ENCODE measurements at places on chromosomes 4 and X.

DNA sequence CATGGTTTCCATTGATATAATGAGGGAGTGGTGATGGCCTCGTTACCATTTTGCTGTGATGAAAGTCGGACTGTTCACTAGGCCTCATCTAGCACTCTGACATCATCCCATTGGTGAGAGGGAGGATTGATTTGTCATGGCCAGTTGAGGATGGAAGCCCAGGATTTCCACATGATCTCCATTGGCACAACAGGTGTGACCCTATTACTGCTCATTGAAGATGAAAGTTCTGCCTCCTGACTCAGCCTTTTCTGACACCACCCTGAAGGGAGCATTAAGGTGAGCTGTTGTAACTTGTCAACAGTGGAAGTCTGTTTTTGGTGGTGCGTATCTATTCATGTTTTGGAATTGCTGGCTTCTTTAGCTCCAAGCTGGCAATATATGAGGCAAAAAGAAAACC is 144.2 kb downstream of the PABPC4L start:
- DNase-seq, result no peak

DNA sequence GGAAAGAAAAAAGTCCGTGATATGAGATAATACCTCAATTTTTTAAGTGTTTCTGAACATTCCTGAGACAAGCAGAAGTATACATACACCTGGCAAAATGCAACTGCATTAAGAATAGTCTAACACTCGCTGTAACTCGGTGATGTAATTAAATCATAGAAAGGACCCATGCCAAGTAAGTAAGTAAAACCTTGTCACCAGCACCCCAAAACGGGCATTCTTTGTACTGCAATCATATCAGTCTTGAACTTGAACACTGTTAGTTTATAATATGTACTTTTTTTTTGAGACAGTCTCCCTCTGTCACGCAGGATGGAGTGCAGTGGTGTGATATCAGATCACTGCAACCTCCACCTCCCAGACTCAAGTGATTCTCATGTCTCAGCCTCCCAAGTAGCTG is 47.4 kb downstream of the SMIM14 start:
- DNase-seq, result no peak

DNA sequence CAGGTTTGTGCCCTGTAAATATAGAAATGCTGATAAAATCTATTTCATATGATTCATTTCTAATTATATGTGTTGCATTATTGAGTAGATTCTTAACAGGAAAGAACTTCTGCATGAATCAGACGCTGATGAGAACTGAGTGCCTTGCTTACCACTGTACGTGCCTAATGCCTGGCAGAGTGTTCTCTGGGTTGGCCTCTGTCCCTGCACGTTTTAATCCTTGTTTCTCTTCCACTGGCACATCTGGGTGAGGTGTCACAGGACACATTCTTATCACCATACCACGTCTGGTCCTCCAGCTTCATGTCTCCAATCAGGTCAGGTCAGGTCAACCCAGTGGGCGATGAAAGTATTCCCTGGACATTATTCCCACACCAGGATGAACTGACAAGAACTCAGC is 53.6 kb downstream of the KLF3 start:
- no peak for DNase-seq

- peak; percentile 26 for DNase-seq
Observed at GRCh38 chr4:52234561-52235440, 183.7 kb downstream of the SPATA18 start.

GRCh38 chrX:10795721-10796120 is 175.3 kb upstream of the MID1 start:
- DNase-seq, result no peak

DNA sequence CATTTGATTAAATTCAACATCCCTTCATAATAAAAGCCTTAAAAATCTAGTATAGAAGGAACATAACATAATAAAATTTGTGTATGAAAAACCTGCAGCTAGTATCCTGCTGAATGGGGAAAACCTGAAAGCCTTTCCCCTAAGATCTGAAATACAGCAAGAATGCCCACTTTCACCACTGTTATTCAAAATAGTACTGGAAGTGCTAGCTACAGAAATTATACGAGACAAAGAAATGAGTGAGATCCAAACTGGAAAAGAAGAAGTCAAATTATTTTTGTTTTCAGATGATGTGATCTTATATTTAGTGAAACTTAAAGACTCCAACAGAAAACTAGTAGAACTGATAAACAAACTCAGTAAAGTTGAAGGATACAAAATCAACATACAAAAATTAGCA is 152.9 kb downstream of the RTL3 start:
- no peak for DNase-seq

DNA sequence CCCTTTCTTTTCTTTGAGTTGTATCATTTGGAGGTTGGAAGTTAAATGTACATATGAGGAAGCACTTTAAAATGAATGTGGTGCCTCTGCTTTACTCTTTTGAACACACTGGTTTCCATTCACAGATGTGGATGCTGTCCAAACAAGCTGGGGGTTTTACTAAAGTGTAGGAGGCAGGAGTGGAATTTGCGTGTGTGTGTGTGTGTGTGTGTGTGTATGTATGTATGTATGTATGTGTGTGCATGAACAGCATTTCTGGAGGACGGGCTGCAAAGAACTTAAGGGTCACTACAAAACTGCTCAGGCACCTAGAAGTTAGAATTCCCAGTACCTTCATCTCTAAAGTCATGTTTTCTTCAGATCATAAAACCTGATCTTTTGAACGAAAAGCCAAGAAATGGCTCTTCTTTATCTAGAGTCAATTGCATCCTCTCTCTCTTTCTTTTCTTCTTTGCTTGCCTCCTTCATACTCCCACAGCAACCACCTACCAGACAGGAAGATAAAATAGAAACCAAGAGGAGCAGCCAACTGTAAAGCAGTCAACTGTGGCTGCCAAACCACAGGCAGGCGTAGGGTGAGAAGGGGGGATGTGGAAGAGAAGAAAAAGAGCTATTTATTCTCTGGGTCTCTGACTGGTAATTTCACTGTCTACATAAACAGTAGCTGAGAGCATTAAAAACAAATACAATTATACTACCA is 177.0 kb upstream of the RASGEF1B start:
- no peak for DNase-seq

DNA sequence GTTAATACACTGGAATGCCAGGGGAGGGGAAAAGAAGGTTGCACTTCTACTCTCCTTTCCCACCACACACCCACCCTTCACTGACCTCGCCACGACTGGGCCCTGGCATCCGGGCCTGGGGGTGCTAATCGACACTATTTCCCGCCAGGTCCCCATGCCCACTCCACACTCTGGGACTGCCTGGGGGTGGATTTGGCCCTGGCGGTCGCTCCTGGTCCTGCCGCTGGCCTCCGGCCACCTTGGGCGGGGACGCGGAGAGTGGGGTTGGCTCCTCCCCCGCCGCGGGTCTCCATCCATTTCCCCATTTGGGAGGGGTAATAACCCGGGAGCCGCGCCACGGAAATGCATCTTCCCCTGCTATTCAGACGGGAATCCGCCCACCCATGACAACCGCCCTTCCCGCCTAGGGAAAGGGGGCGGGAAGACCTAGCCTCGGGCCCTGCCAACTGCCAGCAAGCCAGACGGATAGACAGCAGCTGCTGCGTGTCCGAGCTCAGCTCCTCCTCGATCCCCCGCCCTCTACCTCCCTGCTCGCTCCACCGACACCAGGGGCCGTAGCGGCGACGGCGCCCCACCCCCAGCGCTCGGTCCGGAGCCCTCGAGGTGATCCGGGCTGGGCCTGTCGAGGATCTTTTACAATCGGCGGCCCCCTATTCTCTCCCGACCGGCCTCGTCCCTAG is 78.1 kb downstream of the RLIM start:
- DNase-seq, result no peak

DNA sequence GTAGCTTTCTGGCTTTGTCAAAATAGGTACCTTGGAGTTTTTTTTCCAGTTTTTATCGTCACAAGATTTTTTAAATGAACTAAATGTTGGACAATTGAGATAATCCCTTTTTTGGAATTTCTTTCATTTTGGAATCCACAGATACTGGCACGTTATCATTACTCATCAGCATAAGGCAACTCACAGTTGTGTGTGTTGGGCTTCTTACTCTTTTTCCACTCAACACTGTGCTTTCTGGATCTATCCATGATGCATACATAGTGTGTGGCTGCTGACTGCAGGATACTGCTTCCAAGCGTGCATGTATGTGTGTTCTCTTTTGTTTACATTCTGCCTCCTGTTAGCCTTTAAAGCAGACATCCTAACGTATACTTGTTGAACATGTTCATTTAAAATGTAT is 113.5 kb upstream of the FAM9A start:
- no peak for DNase-seq

DNA sequence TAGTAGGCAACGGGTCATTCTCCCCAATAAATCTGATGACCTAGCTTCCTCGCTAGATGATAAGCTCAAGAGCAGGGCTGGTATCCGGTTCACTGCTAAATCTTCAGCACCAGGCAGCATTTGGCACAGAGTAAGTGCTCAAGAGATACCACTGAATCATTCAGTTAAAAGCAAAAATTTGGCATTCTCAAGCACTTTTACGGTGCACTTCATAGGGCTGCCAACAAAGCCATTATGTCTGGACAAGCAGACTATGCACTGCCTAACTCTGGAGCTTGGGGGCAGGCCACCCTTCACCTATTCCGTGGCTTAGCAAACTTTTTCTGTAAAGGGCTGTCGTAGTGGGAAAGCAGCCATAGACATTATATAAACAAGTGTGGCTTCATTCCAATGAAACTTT is 23.8 kb upstream of the CXorf38 start:
- no peak for DNase-seq

DNA sequence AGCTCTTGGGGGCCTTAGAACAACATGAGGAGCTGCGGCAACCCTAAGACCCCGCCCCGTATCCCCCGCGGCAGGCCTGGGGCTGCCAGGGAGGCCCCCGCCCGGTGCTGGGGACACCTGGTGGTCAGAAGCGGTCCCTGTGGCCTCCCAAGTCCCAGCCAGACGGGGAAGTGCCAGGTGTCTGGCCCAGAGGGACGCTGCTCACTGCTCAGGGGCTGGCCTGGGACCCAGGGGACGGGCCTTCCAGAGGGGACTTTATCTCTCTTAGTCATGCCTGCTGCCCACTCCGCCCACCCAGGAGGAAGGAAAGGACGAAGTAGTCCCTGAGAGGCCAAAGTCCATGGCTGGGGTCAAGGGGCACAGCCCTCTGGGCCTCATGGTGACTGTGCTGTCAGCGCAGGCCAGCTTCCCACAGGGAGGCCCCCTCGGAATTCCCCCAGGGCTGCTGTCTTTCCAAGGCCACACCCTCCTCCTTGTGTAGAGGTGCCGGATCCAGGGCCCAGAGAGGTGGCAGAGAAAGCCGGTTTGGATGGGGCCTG is 31.0 kb upstream of the HTRA3 start:
- no peak for DNase-seq

DNA sequence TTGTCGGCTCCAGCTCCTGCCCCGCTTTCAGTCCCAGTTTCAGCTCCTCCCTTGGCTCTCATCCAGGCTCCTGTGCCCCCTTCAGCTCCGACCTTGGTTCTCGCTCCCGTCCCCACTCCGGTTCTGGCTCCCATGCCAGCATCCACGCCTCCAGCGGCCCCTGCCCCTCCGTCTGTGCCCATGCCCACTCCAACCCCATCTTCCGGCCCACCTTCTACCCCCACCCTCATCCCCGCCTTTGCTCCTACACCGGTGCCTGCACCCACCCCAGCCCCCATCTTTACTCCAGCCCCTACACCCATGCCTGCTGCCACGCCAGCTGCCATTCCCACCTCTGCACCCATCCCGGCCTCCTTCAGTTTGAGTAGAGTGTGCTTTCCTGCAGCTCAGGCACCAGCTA is 31.2 kb downstream of the BCORL1 start:
- no peak for DNase-seq

- DNase-seq, result no peak
Observed at GRCh38 chr4:67935888-67936287, 27.4 kb downstream of the TMPRSS11A start.

- DNase-seq, result no peak
Observed at GRCh38 chr4:11954093-11954492, 525.4 kb upstream of the HS3ST1 start.

DNA sequence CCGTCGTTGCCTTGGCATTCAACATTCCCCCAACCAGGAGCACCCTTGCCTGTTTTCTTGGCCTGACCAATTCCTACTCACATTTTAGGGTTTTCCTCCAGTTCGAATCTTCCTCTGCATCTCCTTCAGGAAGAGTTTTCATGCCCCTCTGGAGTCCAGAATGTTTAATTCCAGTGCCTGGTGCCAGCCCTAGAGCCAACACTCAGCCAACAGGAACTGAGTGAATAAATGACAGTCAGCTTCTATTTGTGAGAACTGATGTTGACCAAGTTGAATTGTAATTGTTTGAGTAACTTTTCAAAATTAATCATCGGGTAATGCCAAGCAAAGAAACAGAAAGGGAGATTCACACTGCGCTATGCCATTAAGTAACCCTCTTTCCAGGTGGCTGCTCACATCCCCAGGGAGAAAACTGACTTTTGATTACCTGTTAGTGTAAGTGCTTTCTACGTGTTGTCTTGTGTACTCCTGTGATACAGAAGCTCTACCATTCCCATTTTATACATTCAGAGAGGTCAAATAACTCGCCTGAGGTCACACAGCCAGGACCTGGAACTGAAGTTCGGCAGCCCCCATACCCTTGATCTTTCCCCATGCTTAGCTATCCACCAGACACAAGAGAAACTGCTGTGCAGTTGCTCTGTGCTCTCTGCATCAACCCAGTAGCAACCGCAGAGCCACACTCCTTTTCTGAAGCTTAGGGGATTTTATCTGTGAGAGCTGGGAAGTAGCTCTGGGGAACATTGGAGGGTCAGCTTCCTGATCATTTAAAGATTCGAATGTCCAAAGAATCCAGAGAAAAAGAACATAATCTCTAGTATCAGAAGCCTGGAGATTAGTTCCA is 19.0 kb upstream of the SLC2A9 start:
- no peak for DNase-seq

DNA sequence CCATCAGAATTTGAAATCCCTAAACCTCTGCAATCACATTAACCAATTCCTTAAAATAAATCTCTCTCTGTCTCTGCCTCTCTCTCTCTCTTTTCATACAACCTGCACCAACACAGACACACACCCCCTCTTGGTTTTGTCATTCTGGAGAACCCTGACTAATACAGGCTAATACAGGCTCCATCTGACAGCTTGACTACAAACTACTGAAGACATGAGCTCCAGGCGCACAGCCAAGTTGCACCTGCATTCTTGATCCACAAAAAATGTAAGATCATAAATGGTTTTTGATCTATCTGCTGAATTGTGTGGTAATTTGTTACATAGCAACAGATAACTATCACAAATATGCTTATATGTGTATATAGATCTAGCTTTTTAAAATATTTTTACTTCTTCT is 2414.2 kb downstream of the PCDH7 start:
- no peak for DNase-seq

Measured in NCI-H1048 (cell line).